T follicular helper cell (primary cell): ENCODE measurements at places on chromosomes 2 and 18.

GRCh38 chr2:65292461-65293011 lies 64.9 kb downstream of the ACTR2 start:
- DNase-seq = no peak

DNA sequence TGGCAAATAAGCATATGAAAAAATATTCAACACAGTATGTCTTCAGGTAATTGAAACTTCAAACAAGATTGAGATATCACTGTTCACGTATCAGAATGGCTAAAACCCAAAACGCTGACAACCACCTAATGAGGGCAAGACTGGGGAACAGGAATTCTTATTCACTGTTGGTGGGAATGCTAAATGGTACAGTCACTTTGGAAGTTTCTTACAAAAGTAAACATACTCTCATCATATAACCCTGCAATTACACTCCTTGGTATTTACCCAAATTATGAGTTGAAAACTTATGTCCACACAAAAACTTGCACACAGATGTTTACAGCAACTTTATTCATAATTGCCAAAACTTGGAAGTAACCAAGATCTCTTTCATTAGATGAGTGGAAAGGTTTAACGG lies 30.1 kb downstream of the BUB1 start:
- DNase-seq = no peak

DNA sequence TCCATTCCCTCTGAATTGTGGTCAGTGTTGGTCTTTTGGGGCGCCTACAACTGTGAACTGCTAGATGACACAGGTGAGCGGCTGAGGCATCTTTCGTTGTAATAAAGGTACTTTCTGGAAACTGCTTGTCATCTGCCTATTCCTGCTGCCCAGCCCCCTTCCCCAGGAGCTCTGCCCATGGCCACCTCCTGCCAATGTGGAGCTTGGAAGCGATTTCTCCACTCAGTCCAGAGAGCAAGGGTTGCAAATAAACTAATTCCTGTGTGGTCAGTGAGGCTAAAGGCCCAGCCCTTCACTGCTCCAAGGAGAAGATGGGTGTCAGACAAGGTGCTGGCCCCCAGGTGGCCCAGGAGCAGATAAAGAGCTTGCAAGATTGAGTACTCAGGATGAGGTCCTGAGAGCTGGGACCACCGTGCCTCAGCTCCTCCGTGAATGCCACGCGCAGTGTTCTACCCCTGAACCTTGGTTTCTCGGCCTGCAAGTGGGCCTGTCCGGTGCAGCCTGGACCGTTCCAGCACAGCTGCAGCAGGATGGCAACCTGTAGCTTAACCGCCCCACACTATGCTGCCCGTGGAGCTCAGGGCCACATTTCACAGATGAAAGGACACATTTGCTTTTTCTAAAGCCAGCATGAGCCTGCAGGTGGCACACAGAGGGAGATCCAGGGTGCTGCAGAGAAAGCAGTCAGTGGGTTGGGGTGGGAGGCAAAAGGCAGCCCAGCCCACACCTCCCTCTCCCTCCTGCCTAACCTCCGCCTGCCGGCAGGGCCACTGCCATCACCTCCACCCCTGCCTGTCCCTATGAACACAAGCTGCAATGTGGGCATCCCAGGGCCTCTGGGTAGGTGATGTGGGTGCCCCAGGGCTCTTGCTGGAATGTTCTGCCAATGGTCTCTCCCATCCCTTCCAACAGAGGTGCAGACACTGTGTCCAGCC lies 78.7 kb upstream of the OTOF start:
- no peak for DNase-seq

- no peak for DNase-seq
These were observed 146.8 kb downstream of the SEPTIN10 start for GRCh38 chr2:109466674-109467575.

GRCh38 chr2:205346649-205347048 lies 335.7 kb upstream of the NRP2 start:
- no peak for DNase-seq

GRCh38 chr2:205245652-205246051 lies 436.6 kb upstream of the NRP2 start:
- DNase-seq = no peak

DNA sequence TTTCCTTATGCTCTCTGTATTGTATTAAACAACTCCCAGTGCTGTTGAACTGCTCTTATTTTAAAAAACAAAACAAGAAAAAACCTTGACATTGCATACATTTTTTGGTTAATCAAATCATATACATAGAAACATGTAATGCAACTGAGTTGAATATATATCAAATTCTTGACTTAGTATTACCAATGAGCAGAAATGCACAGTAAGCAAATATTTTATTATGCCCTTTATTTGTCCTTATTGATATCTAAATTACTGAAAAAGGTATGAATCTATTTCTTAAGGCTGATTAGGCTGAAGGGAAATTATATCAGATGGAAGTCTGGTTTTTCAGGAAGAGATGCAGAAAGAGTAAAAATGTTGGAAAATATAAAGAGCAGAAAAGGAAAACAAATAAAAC lies 6.9 kb upstream of the KDM3A start:
- DNase-seq = no peak

GRCh38 chr2:65714866-65715265 lies 282.5 kb upstream of the SPRED2 start:
- no peak for DNase-seq

GRCh38 chr2:9364791-9365497 lies 58.4 kb downstream of the ITGB1BP1 start:
- DNase-seq = no peak
